ENCODE measurements at places on chromosomes 2 and 18. TPM values are rescaled to one million over a fixed set of nuclear protein-coding genes. Genes with fewer than 3 reads are reported as not detected.

- H3K27me3 ChIP-seq = no peaks in the 10 kb centered on the region
- no peak overlapping the region for H3K27ac ChIP-seq
- no peak for DNase-seq
- H3K36me3 ChIP-seq = no peaks in the 10 kb centered on the region
Measured at GRCh38 chr18:45724601-45725000, 620 bp downstream of the SLC14A1 start.

The GORASP2 gene
- total RNA-seq = 34.6 TPM

DNA sequence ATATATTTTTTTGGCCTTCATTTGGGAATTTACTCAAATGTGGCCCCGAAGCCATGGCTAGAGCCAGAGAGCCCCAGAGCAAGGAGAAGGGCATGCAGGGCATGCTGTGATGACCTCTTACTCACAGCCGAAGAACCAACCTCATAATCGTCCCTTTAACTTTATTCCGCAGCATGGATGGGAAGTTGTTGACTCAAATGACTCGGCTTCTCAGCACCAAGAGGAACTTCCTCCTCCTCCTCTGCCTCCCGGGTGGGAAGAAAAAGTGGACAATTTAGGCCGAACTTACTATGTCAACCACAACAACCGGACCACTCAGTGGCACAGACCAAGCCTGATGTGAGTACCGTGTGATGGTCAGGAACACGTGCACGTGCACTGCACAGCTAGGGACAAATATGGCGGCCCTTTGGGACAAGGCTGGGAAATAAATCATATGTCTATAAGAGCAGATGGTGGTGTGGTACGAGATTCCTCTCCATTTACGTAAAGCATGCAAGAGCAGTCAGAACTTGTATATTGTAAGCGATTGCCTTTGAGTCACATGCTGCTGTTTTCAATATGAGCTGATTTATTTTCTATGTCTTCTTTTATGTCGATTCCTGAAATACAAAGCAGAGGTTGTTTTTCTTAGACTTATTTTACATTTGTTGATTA, 280.9 kb downstream of the NEDD4L start:
- H3K27me3 ChIP-seq = no peaks in the 10 kb centered on the region
- H3K4me1 ChIP-seq = peaks cover 11% of the 10 kb centered on the region
- H3K27ac ChIP-seq = no peak overlapping the region
- H3K4me3 ChIP-seq = no peak overlapping the region
- peaks cover 15% of the 10 kb centered on the region for H3K36me3 ChIP-seq
- no peak for DNase-seq

DNA sequence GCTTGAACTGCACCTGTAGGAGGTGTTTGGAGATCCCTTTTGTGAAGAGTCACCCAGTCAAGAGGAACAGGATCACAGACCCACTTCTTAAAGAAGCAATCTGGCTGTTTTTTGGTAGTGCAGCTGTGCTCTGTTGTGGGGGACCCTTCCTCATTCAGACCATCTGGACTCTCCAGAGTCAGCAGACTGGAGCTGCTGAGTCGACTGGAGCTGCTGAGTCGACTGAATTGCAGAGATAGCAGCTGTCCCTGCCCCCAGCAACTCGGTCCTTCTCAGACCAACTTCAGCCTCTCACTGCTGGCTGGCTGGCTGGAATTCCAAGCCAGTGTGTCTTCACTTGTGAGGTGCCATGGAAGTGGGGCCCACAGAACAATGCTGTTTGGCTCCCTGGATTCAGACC, 56.8 kb downstream of the GTF3C3 start:
- H3K4me3 ChIP-seq = no peak overlapping the region
- no peaks in the 10 kb centered on the region for H3K4me1 ChIP-seq
- no peak overlapping the region for H3K27ac ChIP-seq
- H3K36me3 ChIP-seq = no peaks in the 10 kb centered on the region
- DNase-seq = no peak

GRCh38 chr2:239819974-239820555, 205.1 kb downstream of the NDUFA10 start:
- no peak overlapping the region for H3K4me3 ChIP-seq
- no peaks in the 10 kb centered on the region for H3K36me3 ChIP-seq
- peaks cover 10% of the 10 kb centered on the region for H3K4me1 ChIP-seq
- no peak overlapping the region for H3K27ac ChIP-seq
- DNase-seq = no peak
- no peaks in the 10 kb centered on the region for H3K27me3 ChIP-seq

- DNase-seq = no peak
- H3K27ac ChIP-seq = no peak overlapping the region
- H3K27me3 ChIP-seq = no peaks in the 10 kb centered on the region
- H3K36me3 ChIP-seq = no peaks in the 10 kb centered on the region
- no peaks in the 10 kb centered on the region for H3K4me1 ChIP-seq
Measured at GRCh38 chr2:29810956-29811355, 110.4 kb downstream of the ALK start.

All from upper lobe of left lung (tissue), 6 donors.